Right lung (tissue), 10 donors: ENCODE measurements at places on chromosomes 11 and 22.

DNA sequence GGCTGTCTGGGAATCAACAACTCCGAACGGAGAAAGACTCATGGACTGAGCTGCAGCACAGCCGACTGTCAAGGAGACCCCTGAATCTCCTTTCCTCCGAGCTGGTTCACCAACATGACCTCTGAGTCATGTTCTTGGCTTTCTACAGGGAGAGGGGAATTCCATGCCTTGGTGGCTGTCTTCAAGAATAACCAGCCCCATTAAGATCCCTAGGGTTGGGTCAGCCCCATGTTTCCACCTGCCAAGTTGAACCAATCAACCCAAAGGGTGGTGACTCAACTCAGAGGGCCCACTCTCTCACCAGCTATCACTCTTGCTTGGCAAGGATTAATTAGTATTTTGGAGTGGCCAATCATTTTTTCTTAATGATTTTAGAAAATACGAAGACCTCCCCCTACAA is 28.3 kb upstream of the IGSF22 start:
- DNase-seq: no peak

GRCh38 chr11:106939157-106939556 is 79.1 kb downstream of the GUCY1A2 start:
- no peak for DNase-seq

DNA sequence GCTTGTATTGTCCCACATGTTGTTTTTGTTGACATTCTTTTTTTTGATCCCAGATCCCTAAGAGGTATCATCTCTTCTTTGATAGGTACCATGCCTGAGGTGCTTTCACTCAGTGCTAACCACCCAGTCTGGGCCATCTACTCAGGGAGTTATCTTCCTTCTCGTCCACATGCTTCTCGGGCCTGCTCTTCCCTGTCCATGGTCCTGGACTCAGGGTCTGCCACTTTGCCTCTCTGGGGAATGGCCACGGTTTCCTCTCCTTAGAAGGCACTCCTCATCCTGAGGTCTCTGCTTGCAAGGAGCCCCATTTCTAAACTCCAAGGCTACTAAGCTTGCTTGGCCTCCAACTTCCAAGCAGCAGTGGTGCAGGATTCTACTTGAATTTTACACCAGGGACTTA is 227.0 kb upstream of the NCAM1 start:
- DNase-seq: peak; percentile 51

DNA sequence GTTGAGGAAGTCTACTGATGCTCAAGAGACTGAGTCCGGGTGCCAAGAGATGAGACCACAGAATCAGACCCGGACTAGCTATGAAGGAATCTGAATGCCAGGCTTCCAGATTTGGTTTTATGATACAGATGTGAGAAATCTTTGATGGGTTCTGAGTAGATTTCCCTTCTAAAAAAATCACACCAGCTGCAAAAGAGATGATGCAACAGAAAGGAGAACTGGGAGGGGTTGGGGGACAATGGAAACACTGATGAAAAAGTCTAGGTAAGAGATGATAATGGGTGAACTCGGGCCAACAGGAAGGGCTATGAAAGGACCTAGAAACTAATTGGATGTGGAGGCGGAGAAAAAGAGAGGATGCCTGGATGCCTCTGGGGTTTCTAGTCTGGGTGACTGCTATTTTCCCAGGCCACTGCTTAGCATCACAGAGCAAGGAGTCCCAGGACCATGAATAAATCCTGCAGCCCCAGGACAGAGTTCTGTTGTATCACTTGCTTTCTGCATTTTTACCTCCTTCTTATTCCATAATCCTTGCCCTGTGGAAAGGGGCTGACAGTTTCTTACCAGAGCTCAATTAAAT is 115.4 kb upstream of the SEZ6L start:
- no peak for DNase-seq

DNA sequence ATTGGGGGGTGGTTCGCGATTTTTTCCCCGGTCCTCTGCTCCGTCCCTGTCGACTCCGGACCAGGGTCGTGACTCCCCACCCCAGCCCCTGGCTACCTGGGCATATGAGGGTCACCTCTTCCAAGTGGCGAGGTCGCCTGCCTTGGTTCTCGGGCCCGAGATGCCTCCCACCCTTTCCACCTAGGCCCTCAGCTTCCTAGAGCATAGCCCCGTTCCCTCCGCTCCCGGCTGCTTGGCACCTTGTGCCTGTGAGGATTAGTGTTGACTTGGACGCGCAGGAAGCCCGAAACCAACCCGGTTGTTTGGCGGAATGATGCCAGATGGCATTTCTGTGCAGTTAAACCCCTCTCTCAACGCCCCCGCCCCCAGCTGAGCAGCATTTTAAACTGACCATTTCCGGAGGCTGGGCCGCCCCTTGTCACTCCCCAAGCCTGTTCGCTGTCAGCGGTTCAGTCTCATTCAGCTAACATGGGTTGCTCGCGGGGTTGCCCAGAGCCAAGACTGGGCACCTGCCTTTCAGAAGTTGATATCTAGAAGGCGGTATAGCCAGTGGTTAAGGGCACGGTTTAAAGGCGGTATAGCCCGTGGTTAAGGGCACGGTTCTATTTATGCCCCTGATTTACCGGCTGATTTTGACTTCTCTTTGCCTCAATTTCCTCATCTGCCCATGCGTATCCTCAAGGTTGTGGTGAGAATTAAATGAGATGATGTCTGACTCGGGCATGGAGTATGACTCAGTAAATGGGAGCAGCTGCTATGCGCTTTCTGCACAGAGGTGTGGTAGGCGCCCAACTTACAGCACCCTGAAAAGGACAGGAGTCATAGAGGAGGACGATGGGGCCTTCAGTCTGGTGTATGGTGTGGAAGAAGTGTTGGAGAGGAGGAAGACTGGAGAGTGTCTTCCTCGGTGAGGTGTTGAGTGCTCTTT is 639 bp downstream of the INCENP start:
- DNase-seq: no peak

DNA sequence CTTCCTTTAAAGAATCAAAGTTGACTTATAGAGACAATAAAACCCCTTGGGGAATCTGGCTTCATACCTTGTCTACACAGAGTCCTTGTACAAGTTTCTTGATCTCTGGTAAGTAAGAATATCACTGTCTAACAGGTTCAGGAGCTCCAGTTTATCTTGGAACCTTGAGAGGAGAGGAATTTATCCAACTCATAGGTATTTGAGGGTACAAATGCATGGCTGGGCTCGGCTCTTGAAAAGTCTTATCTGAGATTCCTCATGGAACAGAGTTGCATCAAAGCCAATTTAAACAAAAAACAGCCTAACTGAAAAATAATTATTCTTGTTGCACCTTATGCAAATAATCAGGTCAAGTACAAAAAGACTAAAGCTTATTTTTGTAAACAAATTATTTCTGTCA is 33.4 kb downstream of the CARD18 start:
- no peak for DNase-seq

DNA sequence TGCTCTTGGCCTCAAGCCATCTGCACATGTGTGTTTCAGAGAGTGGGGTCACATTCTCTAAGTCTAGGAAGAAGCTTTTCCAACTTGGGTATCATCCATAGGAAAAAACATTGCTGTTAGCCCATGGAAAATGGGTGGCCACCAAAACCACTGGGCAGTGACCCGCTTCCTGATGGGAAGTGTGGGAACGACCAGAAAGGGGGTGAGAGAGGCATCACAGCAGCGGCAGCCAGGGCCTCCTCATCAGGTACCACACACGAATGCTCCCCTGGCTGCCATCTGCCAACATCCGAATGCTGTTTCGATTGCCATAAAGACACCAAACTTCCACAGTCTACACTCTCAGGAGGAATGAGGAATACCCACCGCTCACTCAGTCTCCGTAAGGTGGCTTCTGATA is 40.3 kb downstream of the CHKA start:
- no peak for DNase-seq

GRCh38 chr11:35144136-35144741 is 5.3 kb downstream of the CD44 start:
- DNase-seq: no peak

DNA sequence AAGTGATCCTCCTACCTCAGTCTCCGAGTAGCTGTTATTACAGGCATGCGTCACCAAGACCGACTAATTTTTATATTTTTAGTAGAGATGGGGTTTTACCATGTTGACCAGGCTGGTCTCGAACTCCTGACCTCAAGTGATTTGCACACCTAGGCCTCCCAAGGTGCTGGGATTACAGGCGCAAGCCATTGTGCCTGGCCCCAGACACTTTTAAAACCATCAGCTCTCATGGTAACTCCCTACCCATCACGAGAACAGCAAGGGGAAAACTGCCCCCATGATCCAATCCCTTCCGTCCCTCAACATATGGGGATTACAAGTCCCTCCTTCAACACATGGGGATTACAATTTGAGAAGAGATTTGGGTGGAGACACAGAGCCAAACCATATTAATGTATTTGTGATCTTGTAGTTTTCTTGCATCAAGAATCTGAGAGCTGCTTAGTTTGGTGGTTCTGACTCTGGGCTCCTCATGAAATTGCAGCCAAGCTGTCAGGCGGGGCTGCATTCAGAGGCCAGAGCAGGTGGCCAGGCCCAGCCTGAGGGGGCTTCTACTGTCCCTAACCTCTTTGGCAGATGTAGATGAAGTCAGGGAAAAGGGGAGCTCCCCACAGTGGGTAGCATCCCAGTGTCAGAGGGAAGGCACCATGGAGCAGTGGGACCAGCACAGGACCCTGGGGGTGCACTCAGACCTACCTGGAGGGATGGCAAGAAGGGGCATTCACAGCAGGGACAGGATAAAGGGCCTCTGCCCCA is 31.2 kb upstream of the PRAME start:
- no peak for DNase-seq

DNA sequence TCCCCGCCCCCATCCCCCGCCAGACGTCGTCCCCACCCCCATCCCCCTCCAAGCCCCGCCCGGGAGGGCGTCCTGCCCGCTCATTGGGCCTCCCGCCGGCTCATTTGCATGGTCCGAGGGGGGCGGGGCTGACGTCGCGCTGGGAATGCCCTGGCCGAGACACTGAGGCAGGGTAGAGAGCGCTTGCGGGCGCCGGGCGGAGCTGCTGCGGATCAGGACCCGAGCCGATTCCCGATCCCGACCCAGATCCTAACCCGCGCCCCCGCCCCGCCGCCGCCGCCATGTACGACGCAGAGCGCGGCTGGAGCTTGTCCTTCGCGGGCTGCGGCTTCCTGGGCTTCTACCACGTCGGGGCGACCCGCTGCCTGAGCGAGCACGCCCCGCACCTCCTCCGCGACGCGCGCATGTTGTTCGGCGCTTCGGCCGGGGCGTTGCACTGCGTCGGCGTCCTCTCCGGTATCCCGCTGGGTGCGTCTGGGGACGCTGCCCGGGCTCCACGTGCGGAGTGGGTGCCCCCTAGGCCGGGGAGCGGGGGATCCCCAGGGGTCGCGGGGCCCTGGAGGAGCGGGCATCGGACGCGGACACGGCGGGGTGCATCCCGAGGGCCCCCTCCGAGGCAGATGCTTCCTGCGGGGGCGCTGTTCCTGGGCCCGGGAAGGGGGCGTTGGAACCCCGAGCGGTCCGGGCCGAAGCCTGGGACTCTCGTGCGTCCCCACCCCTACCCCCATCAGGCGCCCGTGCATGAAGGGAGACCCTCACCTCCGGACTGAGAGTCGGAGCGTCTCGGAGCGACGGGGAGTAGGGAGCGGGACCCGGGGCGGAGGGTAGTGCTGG is at the start of gene PNPLA3:
PNPLA3 (plus strand) TSS at position 175 of the 834 bp plus-strand sequence; CDS start at position 282, 107 bp downstream.
- peak; percentile 84 for DNase-seq

- DNase-seq: no peak
These were observed 9.7 kb downstream of the FBLN1 start for GRCh38 chr22:45512363-45512762.

DNA sequence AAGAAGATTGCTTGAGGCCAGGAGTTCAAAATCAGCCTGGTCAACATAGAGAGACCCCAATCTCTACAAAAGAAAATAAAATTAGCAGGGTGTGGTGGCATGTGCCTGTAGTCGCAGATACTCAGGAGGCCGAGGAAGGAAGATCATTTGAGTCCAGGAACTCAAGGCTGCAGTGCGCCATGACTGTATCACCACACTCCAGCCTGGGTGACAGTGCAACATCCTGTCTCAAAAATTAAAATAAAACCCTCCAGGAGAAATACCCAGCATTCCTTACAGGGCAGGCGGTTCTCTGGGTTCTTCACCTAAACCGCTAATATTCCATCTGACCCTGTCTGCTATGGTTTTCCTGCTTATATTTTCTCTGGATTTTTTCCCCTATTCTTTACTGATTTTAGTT is 13.5 kb downstream of the TCF20 start:
- no peak for DNase-seq

DNA sequence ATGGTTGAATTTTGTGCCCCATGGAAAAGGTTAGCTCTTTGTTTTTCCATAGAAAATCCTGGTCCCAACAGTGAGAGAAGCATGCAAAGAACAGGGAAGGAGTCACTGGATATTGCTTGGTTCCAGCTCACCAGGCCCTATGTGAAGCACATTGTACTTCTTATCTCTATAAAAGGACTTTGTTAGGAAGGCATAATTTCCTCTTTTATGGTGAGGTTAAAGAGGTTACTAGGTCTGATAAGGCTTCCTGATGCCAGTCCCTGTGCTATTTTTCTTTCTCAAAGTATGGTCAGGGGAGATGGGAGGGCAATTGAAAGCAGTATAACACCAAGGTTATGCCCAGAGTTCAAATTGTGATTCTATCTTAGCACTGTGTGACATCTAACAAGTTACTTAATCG is 162.6 kb downstream of the KIF18A start:
- no peak for DNase-seq
